Hypothalamus (tissue), 51 donors: ENCODE measurements at places on chromosomes 3 and 15.

DNA sequence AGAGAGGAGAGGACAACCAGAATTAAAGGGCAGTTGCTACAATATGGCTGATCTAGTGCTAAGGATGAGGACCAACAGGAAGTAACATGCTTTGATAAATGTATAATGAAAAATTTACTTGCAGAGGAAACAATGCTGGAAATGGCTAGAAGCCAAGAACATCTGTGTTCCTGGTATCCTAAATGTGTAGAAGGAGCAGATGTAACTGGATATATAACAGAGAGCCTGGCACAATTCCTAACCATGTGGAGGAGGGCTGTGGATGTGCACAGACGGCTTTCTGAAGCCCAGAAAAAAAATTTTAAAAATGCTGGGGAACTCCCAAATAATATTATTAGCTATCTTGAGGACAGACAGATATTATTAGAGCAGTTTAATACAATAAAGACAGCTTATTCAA lies 159.4 kb upstream of the GBE1 start:
- no peak for DNase-seq

DNA sequence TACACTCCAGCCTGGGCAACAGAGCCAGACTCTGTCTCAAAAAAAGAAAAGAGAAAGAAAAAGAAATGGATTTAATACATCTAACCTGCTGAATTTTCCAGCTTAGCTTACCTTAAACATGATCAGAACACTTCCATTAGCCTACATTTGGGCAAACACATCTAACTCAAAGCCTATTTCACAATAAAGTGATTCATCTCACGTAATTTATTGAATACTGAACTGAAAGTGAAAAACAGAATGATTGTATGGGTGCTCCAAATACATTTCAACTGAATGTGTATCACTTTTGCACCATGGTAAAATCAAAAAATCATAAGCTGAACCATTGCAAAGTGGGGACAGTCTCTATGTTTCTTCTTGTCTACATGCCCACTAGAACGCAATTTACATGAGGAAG lies 9.0 kb downstream of the PIK3R4 start:
- DNase-seq, result no peak

DNA sequence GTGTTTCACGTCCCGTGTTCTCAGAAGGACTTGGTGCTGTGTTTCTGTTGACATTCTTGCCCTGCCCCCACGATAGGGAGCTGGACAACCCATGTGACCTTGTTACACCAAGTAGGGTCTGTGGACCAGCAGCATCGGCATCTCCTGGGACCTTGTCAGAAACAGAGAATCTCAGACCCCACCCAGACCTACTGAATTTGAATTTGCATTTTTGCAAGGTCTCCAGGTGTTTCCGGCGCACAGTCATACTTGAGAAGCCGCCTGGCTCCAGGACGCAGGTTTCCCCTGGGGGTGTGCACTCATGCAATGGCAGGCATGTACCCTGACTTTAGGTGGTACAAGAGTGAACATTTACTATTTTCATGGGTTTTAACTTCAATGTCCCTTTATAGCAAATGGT lies 117.9 kb downstream of the TLE3 start:
- no peak for DNase-seq

DNA sequence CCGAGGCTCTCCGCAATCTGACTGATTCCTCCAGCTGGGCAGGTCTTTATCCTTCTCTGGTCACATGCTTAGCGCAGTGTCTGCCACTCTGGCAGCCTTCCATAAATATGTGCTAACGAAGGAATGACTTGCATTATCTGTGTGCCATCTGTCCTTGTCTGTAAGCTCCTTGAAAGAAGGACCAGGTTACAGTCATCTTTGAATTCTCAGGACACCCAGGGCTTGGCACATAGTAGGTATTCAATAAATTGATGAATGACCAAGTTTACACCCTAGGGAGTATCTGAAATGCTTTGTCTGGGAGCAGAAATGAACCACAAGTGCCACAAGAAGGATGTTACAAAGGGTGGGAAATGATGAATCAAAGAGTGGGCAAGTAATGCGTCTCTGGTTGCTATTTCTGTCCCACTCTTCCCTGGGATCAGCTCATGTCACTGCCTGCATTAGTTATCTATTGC lies 16.5 kb upstream of the FAM3D start:
- DNase-seq, result no peak

DNA sequence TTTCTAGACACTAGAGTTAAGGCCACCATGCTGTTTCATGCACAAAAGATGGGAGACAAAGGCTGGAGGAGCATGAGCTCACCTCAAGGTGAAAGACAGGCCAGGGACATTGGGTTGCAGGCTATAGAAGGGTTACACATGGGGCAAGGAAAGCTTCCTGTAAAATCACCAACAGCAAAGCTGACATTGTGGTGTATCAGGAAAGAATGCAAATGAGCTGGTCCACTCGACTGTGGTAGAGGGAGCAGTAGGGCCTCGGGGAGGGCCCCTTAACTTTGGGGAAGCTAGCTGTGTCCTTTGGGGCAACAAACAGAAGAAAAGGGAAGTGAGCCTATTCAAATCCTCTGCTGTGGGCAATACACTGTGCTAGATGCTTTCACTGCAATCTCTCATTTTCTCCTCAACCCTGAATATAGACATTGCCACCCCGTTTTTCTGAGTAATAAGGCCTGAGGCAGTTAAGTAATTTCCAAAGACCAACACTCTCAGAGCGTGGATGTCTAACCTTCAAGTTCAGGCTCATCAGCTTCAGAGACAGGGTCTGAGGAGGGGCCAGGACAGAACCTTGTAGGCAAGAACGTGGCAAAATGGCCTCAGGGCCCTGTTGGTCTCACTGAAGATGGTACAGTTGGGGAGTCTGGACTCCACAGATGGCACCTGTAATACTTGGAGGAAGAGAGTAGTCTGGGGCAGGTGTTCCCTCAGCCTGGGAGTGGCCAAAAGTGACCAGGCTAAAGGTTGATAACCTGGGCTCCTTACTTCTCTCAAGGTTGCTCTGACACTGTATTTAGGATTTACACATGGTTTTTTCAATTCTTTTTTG lies 24.1 kb downstream of the CX3CR1 start:
- DNase-seq, result peak; percentile 12

GRCh38 chr15:65888981-65889380 lies 19.7 kb downstream of the RAB11A start:
- no peak for DNase-seq

- no peak for DNase-seq
These were observed 243.9 kb upstream of the UMPS start for GRCh38 chr3:124486324-124486723.

GRCh38 chr3:1091286-1091685 lies 1.5 kb upstream of the CNTN6 start:
- DNase-seq, result no peak

DNA sequence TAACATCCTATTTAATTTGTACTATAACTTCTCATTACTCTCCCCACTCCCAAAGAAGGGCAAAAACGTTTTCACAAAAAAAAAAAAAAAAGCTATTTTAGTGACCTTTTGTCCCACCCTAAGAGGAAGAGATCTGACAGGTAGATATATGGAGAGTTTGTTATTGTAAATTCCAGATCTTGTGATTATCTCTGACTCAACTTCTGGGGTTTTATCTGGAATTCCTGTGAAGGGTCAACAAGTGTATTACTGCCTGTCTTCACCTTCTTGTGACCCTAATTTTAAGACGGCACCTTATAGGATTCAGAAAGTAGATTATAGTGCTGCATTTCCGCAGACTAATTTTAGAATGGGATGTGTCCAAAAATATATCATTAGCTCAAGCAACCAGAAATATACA lies 205.9 kb upstream of the CDIN1 start:
- DNase-seq, result no peak

DNA sequence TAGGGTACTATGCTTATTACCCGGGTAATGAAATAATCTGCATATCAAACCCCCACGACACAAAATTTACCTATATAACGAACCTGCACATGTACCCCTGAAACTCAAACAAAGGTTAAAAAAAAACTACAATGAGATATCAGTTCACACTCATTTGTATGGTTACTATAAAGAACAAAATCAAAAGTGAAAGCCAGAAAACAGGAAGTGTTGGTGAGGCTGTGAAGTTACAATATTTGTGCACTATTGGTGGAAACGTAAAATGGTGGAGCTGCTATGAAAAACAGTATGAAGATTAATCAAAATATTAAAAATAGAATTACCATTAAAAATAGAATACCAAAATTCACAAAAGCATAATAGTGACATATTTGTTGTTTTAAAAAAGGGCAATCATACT lies 128.9 kb downstream of the ZIC1 start:
- DNase-seq, result no peak

GRCh38 chr3:195258449-195259153 lies 12.4 kb downstream of the XXYLT1 start:
- no peak for DNase-seq

DNA sequence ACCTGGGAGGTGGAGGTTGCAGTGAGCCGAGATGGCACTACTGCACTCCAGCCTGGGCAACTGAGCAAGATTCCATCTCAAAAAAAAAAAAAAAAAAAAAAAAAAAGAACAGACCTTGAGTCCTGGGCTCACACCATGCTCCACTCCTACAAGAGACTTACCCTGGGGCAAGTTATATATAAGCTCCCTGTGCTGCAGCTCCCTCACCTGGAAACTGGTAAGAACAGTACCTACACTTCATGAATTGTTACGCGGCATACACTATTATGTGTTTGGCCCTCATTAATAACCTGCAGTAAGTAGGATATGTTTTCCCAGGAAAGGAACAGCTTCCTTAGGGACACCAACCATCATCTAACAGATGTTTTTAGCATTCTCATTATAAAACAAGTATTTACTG lies 119.6 kb downstream of the FMN1 start:
- no peak for DNase-seq

DNA sequence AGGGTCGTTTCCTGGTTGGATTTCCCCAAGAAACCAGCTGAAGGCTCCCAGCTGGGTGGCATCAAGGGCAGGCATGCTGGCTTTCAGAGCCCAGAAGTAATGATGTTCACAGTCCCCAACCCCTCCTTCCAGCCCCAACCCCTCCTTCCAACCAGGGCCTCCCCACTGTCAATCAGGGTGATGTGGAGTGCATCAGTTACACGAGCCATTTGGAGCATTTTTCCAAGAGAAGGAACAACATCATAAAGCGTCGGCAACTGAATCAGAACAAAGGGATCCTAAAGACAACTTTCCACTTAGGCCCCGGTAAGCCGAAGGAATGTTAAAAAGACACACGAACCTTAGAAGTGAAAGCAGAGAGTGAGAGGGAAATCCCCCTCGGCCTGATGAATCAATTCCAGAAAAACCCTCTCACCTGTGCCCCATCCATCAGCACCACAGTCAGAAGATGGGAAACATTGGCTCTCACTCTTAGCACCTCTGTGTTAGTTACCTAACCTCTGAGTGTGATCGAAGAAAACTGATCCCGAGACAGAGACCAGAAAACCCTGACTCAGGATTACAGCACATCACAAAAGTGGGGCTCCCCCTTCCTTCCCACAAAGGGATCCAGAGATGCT lies 101.2 kb upstream of the WNT5A start:
- DNase-seq, result no peak

- no peak for DNase-seq
These were observed at the start of gene CDV3 for GRCh38 chr3:133573629-133574194. TSS of gene CDV3 (plus strand) at chr3:133573686. CDS start at chr3:133574045, 359 bp downstream.

GRCh38 chr15:41553731-41554130 lies 5.3 kb upstream of the TYRO3 start:
- DNase-seq, result no peak

DNA sequence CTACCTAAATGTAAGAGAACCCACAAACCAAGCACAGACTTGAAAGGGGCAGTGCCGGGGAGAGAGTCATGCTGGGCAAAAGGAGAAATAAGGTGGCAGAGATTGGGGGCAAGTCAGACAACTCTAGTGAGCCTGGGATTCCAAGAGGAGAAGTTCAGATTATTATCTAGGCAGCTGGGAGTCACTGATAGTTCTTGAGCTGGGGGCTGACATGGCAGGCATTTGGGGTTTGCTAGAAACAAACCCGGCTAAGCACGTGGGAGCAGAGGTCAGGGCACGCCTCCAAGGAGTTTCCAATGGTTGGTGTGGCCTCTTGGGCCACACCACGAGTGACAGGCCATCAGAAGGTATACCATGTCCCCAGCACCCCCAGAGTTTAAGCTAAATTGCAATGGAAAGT lies 27.6 kb downstream of the SLC6A6 start:
- DNase-seq, result no peak

GRCh38 chr15:33007303-33007855 lies 187.1 kb downstream of the FMN1 start:
- no peak for DNase-seq

- no peak for DNase-seq
These were observed at the start of gene CEP70 for GRCh38 chr3:138594150-138594934. TSS of gene CEP70 (minus strand) at chr3:138594260. CDS start at chr3:138572927, 21,333 bp downstream.

- DNase-seq, result no peak
These were observed 17.0 kb downstream of the CLK3 start for GRCh38 chr15:74632601-74633000.

DNA sequence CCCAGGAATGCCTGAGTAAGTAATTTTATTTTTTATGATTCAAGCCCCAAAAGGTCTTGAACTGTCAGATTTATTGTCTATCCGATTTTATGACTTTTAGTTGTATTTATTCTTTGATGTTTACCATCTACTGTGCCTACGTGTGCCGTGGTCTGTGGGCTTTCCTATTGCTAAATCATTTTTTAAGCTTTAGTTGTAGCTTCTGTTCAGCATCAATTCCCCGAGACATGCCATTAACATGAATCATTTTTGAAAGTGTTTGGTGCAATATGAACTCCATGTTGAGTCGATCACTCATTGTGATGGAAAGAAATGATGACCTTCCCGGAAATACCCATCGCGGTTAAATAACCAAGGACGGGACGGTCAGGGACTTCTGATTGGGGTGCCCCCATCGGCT lies 268.7 kb upstream of the THRB start:
- DNase-seq, result no peak

DNA sequence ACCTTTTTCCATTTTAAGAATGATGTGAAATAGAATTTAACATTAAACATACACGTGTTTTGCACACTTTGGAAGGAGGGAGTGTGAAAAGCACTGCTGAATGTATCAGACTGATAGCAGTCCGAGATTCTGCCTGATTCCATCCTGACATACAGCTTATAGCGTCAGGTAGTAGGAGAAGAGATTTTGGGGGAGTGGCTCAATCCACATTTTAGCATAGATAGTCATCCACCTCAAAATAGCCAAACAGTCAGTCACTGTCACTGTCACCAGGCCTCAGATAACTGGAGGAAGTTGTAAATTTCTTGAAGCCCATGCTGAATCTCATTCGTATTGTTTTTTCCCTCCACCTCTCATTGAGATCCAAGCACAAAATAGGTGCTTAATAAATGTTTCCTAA lies 35.4 kb upstream of the ARHGEF26 start:
- DNase-seq, result no peak

GRCh38 chr15:100284701-100285100 lies 57.1 kb downstream of the ADAMTS17 start:
- DNase-seq, result no peak
